Stimulated activated CD4-positive, alpha-beta T cell treated with anti-CD3 and anti-CD28 coated beads, Interleukin-1b, Interleukin-23, amount 100 ng/mL, for 48 hours (primary cell): ENCODE measurements at places on chromosomes 7 and 10.

DNA sequence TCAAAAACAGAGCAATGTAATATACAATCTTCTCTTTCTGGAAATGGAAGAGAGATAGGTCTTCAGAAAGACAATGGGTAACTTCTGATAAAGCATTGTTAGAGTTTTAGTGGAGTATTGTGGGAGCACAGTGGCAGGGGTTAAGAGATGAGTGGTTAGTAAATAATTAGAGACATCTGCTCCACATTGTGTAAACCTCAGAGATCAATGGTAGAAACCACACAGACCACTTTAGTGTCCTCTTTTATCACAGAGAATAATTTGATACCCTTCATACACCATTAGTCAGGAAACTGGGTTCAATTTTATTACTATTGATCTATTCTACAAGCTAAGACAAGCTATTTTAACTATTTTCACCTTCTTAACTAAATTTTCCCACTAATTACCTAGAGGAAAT is 35.9 kb upstream of the MAGI2 start:
- no peak for DNase-seq

GRCh38 chr10:73911553-73912004 is 647 bp downstream of the PLAU start:
- DNase-seq, result no peak

GRCh38 chr10:102202386-102202785 is 23.7 kb upstream of the ELOVL3 start:
- DNase-seq, result no peak

- no peak for DNase-seq
Measured at GRCh38 chr7:121275204-121275603, 53.6 kb upstream of the WNT16 start.

DNA sequence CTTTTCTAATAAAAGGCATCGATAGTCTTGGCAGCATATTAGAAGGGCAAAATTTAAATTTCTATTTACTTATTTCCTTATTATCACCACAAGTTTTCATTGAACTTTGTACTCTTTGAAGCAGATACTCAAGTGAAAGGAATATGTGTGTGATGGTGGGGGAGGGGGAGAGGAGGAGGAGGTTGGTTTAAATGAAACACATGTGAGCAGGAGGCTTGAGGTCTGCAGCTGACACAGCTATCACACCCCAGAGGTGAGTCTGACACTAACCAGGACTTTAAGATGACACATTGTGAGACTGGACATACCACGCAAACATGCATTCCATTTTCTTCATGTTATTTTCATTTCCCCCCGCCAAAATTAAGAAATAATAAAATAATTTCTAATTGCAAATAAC is 63.3 kb downstream of the CTTNBP2 start:
- DNase-seq, result no peak

- DNase-seq, result no peak
Measured at GRCh38 chr7:18235819-18236218, 208.2 kb upstream of the PRPS1L1 start.

- no peak for DNase-seq
Measured at GRCh38 chr7:26054386-26054785, 97.6 kb upstream of the NFE2L3 start.

DNA sequence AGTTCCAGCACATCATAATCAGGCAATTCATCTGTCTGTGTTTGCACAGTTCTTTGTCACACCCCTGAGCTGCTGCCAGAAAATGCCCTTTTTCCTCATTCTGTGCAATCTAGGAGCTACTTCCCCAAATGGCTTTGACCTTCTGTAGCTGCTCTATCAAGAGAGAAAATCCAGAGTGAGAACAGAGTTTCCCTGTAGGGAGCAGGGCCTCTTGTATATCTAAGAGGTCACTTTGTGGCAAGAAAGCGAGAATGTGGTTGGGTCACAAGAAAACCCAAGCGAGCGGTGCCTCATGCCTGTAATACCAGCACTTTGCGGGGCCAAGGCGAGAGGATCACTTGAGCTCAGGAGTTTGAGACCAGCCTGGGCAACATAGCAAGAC is 24.3 kb downstream of the SLC29A3 start:
- DNase-seq, result no peak

GRCh38 chr7:155000795-155001194 is 2.1 kb downstream of the PAXIP1 start:
- no peak for DNase-seq

- no peak for DNase-seq
Measured at GRCh38 chr7:41118486-41118885, 584.4 kb downstream of the INHBA start.
